AG04450 (cell line): ENCODE measurements at places on chromosomes 4 and X. TPM values are rescaled to one million over a fixed set of nuclear protein-coding genes. Genes with fewer than 3 reads are reported as not detected.

NALF2 gene
- polyA plus RNA-seq = not detected in 2 replicates

TMEM31 gene
- polyA plus RNA-seq = not detected in 2 replicates

GRCh38 chr4:22713841-22714240 is 21.1 kb downstream of the GBA3 start:
- DNase-seq = no peak

DNA sequence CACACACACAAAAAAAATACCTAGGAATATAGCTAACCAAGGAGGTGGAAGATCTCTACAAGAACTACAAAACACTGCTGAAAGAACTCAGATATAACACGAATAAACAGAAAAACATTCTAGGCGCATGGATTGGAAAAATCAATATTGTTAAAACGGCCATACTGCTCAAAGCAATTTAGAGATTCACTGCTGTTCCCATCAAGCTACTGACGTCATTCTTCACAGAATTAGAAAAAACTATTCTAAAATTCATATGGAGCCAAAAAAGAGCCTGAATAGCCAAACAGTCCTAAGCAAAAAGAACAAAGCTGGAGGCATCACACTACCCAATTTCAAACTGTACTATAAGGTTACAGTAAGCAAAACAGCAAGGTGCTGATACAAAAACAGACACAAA is 390.2 kb downstream of the IDS start:
- DNase-seq = no peak
